ENCODE measurements at places on chromosomes 6 and 20.

DNA sequence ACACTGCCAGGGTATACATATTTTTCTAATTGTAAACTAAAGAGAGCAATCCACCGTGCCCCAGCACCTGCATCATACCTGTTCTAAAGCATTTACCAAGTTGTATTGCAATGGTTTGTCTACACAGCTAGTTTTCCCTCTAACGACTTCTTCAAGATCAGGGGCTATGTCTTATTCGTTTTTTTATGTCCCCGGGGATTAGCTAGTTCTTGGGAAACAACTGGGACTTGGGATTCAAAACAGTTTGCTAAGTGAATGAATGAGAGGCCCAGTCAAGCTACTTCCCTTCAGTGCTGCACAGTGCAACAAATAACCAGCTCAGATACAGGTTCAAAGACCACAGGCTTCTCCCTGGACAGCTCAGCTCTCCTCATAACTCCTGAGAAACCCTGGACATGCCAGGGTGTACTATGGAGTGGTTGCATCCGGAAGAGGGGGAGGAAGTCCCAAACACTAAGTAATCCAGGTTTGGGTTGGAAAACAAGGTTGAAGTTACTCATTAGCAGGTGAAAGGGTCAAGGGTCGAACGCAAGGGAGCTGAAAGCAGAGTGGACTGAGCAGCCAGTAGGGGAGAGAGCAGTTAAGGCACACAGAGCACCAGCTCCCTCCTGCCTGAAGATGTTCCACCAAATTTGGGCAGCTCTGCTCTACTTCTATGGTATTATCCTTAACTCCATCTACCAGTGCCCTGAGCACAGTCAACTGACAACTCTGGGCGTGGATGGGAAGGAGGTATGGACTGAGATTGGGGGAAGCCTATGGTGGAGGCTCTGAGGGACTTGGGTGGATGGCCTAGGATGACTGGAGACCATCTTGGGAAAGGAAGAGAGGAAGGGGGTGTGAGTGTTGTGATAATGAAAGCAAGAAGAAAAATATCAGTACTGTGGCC is at the start of gene APOM:
TSS of gene APOM (plus strand) at position 546 of the 889 bp plus-strand sequence. CDS start at position 619, 73 bp downstream.
- no peak for DNase-seq

- no peak for DNase-seq
These were observed 27.3 kb upstream of the HFE start for GRCh38 chr6:26059941-26060340.

GRCh38 chr6:44675449-44675848 is 287.9 kb downstream of the CDC5L start:
- no peak for DNase-seq

GRCh38 chr20:44615169-44615791 is 32.9 kb downstream of the PKIG start:
- no peak for DNase-seq

- DNase-seq, result no peak
These were observed 66.9 kb downstream of the CARMIL1 start for GRCh38 chr6:25346064-25346463.

GRCh38 chr6:13978787-13979186 is 54.0 kb downstream of the RNF182 start:
- DNase-seq, result no peak

DNA sequence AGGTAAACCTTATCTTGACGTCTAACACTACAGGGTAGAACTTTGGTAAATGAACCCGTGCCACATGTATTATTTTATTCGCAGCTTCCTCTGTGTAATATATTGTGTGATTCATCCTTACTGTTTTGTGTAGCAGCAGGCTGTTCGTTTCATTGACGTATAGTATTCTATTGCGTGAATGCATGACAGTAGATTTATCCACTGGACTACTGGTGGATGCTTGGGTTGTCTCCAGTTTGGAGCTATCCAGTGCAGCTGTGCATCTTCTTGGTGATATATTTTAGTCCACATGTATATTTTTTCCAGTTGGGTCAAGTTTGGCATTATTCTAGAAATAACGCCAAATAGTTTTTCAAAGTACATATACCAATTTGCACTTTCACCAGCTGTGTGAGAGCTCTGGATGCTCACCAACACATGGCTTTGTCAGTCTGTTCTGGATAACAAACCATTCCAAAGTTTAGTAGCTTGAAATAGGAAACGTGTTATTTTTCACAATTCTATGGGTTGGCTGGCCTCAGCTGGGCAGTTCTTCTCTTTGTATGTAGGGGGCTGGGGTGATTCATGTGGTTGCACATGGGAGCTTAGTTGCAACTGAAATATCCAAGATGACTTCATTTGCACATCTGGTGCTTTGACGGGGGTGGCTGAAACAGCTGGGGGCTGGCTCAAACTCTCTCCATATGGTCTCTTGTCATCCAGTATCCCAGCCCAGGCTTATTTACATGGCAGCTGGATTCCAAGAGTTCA is 9.3 kb downstream of the ECT2L start:
- no peak for DNase-seq

DNA sequence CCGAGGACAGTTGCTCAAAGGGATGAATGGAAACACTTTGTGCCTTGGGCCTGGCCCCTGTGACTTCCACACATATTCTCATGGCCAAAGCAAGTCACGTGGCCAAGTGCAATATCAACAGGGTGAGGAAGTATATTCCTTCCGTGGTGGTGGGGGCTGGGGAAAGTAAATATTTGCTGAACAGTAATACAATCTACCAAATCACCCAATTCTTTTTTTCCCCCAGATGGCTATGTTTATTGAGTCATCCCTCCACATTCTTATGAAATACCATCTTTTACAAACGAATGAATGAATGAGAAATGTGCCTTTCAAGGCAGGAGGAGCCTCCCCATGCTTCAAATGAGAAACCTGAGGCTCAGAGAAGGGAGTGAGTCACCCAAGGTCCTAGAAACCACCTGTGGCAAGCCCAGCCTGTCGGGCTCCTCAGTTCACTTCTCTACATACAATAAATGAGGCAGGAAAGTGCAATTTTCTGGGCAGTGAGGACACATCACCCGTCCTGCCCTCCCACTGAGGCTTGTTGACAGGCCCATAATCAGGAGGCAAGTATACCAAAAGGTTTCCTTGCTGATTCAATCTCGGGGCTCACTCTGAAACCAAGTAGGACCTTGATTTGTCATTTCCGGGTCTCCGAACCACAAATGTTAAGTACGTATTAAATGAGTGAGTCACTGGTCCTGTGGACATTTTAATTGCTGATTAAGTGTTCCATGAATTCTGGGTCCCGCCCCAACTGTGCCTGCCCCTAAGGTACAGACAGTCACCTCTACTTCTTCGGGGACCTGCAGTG is 25.3 kb upstream of the TOP1 start:
- DNase-seq, result peak; percentile 50

DNA sequence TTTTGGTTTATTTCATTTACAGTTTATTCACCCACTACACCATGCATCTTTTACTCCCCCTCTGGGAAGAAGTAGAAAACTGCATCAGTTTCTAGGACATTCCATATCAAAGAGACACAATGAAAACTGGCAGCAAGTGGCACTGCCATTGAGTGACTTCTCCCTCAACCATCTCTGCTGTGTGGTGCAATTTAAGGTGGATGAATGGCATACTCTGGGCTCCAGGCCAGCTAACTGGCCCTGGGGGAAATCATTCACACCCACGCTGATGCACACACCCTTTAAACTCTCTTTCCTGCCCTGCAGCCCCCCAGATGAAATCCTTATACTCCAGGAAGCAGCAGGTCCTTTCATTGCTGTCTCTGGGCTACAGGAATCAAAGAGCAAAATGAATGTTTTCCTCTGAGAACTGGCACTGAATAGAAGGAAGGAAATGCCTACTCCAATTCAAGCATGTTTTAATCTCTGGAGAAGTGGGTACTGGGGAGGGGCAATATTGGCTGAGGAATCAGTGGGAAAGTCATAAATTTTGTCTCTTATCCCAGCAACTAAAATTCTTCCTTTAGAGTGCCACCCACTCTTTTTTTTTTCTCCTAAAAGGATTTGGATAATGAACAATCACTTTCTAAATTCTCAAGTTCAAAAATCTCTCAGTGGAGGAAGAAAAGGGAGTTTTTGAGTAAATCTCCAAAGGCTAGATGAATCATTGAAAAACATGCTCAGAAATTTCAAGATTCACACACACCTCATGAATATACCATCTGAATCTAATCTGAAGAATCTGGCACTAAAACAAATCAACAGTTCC is 16.9 kb upstream of the RFPL4B start:
- no peak for DNase-seq

DNA sequence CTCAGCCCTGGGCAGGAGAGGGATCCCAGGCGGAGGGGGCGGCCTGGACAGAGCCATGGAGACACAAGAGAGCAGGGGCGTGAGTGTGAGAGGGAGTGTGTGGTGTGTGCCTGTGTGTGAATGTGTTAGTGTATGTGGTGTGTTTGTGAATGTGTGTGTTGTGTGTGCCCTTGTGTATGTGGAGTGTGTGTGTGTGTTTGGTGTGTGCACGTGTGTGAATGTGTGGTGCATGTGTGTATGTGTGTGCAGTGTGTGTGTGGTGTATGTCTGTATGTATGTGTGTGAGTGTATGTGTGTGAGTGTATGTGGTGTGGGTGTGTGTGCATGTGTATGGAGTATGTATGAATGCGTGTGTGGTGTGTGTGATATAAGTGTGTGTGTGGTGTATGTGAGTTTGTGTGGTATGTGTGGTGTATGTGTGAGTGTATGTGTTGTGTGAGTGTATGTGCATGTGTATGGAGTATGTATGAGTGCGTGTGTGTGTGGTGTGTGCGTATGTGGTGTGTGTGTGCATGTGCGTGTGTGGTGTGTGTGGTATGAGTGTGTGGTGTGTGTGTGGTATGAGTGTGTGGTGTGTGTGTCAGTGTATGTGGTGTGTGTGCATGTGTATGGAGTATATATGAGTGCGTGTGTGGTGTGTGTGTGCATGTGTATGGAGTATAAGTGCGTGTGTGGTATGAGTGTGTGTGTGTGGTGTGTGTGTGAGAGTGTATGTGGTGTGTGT is 175.2 kb upstream of the AFDN start:
- no peak for DNase-seq

DNA sequence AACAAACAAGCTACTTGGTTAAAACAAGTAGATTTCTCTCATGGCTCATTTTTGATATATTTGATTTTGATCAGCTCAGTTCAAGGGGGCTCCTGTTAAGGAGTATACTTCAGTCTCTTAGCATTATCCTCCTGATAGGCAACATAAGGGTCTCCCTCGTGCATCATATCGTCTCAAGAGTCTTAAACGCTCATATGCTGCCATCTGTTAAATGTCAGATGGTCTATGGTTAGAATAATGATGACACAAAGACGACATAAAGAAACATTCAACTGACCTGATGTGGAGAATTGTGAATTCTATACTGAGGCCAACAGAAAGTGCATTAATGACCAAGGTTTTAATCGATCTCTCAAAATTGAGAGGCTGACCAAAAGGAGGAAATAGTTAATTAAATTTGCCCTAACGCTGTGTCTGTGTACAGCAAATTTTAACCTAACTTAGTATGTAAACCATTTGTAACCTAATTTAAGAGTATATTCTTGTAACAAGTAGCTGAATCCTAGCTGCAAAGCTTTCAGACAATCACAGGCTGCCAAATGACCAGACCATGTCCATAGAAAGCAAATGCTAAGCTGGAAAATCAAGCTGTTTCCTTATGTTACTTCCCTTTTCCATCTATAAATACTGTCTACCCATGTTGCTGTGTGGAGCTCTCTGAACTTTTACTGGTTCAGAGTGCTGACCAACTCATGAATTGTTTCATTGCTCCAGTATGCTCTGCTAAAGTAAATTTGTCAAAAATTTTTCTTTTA is 1688.5 kb downstream of the GRIK2 start:
- no peak for DNase-seq

DNA sequence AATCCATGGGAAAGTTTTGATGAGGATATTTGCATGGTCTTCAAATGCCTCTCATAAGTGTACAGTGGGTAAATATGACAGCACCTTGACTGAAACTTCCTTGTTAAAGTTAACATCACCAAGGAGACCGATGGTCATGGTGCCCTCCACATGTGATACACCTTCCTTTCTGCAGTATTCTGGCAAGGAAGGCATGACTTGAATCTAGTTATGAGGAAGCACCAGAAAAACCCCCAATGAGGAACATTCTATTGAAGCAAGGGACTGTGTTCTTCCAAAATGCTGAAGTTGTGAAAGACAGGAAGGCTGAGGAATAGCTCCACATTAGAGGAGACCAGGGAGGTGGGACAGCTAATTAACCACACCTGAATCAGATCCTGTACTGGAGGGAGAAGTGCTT is 118.3 kb downstream of the SLC24A3 start:
- DNase-seq, result no peak

DNA sequence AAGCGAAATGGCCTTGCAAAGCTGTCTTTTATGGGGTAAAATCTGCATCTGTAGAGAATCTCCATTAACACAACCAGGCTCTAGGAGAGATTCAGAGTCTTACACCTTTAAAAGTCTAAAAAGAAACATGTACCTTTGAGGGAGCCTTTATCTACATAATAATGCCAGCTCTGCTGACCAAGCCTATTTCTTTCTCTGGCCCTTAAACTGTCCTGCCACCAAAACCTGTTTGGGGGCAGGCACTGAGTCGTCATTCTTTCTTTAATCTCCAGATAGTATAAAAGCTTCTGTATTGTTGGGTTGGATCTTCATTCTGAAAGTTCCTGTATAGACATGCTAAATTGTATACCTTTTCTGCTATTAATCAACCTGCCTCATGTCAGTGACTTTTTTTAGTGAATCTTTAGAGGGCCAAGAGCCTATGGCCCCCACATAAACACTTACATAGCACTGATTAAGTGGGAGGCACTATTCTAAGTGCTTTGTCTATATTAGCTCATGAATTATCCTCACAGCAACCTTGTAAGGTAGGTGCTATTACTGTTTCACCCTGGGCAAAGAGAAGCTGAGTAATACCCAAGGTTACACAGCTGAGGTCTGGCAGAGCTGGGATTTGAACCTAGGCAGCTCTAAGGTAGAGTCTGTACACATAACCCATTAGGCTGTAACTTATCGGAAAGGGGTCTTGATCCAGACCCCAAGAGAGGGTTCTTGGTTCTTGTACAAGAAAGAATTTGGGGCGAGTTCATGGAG is 232.3 kb upstream of the DTNBP1 start:
- no peak for DNase-seq

- no peak for DNase-seq
These were observed 19.2 kb upstream of the STK38 start for GRCh38 chr6:36566418-36566905.

DNA sequence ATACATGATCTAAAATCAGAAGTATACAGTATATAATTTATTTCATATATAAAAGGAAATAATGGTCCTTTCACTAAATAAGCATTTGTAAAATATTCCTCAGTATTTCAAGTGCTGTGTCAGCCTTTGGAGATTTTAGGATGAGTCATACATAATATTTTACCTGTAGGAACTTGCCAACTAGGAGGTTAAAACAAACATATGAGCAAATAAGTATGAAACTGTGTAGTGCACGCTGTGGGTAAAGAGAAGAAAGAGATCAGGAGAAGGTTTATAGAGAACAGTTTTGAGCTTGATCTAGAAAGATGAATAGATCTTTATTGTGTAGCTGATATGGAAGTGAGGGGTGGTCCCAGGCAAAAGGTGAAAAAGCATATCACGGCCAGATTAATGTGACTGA is 169.9 kb upstream of the RNF217 start:
- DNase-seq, result no peak

- no peak for DNase-seq
These were observed 260.3 kb downstream of the LRFN2 start for GRCh38 chr6:40326714-40327421.
